ENCODE measurements at places on chromosomes 6 and 20. TPM values are rescaled to one million over a fixed set of nuclear protein-coding genes. Genes with fewer than 3 reads are reported as not detected.

The TFAP2B gene
- total RNA-seq = not detected

The HDAC2 gene
- total RNA-seq = 42.9 TPM

The SIRPD gene
- not detected for total RNA-seq

The TMEM242 gene
- 5.8 TPM for total RNA-seq

The GJA10 gene
- total RNA-seq = not detected

The GPR6 gene
- not detected for total RNA-seq

The HTR1E gene
- not detected for total RNA-seq

The OR2B6 gene
- not detected for total RNA-seq

The SLC52A3 gene
- total RNA-seq = not detected

The TPD52L2 gene
- total RNA-seq = 192 TPM

The NKX2-2 gene
- not detected for total RNA-seq

The GPANK1 gene
- 12.4 TPM for total RNA-seq

The DSN1 gene
- 23.0 TPM for total RNA-seq

The RAMACL gene
- total RNA-seq = not detected

The XKR7 gene
- total RNA-seq = not detected

The BFSP1 gene
- total RNA-seq = 2.3 TPM

The FBXL4 gene
- total RNA-seq = 10.1 TPM

The MOG gene
- total RNA-seq = not detected

The ZNF76 gene
- total RNA-seq = 8.6 TPM

The WFDC2 gene
- not detected for total RNA-seq

The RIMS1 gene
- total RNA-seq = not detected

The LPA gene
- not detected for total RNA-seq

The PLA2G7 gene
- not detected for total RNA-seq

The C20orf144 gene
- total RNA-seq = not detected

The MED20 gene
- 37.8 TPM for total RNA-seq

The CFAP61 gene
- not detected for total RNA-seq

The C2 gene
- 2.0 TPM for total RNA-seq

The DDR1 gene
- total RNA-seq = 28.8 TPM

The OPRL1 gene
- 3.2 TPM for total RNA-seq

The SASH1 gene
- total RNA-seq = 11.3 TPM

The ZBTB9 gene
- total RNA-seq = 4.3 TPM

The NKAIN2 gene
- total RNA-seq = not detected

The PNISR gene
- 44.1 TPM for total RNA-seq

The HBS1L gene
- total RNA-seq = 122 TPM

Measured in myometrial cell (primary cell).